ENCODE measurements at places on chromosomes 3 and 15.
A peak's percentile ranks its signal among the peaks of the same experiment; 100 is the strongest.

GRCh38 chr3:99561056-99561455, 77.3 kb upstream of the COL8A1 start:
- no peak for DNase-seq

- DNase-seq = peak; percentile 10
These were observed 69.7 kb downstream of the USF3 start for GRCh38 chr3:113626503-113627371.

- DNase-seq = no peak
These were observed 578 bp downstream of the LACTB start for GRCh38 chr15:63122002-63122875.

DNA sequence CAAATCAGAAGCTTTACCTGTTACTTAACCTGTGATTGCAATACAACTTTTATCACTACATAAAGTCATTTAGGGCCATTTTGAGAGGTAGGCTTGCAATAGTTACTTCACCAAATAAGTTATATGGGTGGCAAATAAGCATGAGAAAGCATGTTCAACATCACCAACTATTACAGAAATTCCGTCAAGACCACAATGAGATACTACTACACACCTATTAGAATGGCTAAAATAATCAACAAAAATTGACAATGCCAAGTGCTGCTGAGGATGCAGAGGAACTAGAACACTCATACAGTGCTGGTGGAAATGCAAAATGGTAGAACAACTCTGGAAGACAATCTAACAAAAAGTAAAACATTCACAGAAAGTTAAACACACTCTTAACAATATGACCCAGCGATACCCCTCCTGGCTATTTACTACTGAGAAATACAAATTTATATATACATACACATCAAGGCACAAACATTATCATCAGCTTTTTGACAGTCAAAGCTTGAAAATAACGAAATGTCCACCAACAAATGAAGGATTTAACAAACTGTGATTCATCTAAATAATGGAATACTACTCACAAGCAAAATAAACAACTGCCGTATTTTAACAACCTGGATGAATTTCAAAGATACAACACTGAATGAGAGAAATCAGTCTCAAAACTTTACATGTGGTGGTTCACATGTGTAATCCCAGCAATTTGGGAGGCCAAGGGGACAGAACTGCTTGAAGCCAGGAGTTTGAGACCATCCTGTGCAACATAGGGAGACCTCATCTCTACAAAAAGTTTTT, 82.9 kb downstream of the MYO9A start:
- no peak for DNase-seq

GRCh38 chr15:39860200-39860599, 59.9 kb downstream of the GPR176 start:
- no peak for DNase-seq

GRCh38 chr15:99105514-99106341, 848 bp downstream of the SYNM start:
- peak; percentile 9 for DNase-seq

DNA sequence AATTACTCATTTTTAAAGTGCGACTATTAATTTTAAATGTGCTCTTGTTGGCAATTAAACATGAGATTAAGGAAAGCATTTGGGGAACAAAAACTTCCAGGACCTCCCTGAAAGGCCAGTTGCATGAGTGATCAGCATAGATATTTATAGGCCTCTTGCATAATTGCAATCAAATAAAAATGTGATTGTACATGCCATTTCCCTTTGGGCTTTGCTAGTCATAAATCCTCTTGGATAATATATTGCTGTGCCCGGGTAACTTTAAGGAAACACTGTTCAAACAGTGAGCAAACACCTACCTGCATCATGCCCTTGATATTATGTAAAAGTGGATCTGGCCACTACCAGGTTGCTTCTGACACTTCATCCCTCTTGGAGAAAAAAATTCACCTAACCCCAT, 239.1 kb downstream of the MCTP2 start:
- no peak for DNase-seq

DNA sequence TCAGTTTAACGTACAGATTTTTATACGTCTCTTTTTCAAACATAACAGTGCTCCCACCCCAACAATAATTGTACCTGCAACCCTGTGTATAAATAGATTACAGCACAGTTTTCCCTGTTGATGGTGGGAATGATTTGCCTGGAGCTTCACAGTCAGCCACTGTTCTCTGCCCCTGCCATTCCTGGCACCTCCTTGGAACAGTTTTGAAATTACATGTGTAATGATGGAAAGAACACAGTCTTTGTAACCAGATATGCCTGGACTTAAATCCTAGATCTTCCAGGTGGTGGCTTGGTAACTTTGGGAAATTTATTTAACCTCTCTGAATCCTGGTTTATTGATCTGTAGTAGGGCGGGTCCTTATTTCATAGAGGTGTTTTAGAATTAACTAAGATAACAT, 27.0 kb downstream of the CRYBG3 start:
- no peak for DNase-seq

DNA sequence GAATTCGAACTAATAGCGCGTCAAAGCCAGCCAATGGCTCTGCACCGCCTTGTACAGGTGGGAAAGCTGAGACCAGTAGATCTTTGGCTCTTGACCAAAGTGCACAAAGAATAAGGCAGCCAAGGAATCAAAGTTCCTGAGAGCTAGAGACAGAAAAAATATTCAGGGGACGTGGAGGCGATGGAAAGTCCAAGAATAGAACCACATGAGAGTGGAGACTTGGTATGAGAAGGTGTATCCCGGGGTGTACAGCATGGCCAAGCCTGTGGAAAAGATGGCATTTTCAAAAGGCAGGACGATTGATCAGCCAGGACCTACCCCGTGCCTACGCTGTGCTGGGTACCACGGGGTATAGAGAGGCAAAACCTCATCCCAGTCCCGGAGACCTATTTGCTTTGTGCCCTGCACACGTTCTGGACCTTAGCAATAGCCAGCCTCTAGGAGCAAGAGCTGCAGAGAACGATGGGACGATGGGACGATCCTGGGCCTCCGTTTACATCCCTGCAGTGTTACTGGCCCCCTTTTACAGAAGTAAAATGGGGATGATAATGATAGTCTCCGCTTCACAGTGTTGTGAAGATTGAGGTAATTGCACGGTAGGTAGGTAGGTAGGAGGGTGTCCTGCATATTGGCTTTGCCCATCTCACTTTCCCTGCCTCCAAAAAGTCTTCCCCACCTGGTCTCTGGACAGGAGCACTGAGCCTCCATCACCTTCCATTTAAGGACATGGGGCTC, 583 bp upstream of the RBSN start:
- DNase-seq = no peak

DNA sequence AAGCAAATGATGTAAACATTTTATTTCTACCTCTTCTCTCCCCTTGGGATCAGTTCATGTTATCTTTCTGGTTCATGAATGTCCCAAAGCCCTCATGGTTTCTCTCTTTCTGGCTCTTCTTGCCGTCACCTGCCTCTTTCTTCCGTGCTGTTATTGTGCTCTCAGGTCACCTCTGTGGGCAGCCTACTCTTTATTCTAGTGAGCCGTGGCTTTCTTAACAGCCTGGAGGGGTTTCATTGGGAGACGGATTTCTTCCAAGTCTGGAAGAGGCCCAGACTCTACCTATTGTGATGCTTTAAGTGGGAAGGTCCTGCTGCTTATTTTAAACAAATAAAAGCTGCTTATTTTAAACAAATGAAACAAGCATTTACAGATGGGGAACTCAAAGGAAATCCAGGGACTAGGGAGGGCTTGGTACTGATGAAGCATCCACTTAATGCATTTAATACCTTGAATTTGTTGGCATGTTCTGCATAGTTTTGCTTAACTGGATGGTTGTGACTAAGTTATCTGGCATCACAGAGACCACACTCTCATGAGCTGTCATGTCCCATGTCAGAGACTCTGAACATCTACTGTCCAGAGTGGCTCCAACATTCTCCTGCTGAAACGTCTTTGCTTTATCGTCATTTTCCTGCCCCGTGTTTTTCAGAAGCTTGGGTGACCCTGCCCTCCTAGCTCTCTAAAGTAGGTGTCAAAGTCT, 443.3 kb downstream of the GABRG3 start:
- DNase-seq = no peak

DNA sequence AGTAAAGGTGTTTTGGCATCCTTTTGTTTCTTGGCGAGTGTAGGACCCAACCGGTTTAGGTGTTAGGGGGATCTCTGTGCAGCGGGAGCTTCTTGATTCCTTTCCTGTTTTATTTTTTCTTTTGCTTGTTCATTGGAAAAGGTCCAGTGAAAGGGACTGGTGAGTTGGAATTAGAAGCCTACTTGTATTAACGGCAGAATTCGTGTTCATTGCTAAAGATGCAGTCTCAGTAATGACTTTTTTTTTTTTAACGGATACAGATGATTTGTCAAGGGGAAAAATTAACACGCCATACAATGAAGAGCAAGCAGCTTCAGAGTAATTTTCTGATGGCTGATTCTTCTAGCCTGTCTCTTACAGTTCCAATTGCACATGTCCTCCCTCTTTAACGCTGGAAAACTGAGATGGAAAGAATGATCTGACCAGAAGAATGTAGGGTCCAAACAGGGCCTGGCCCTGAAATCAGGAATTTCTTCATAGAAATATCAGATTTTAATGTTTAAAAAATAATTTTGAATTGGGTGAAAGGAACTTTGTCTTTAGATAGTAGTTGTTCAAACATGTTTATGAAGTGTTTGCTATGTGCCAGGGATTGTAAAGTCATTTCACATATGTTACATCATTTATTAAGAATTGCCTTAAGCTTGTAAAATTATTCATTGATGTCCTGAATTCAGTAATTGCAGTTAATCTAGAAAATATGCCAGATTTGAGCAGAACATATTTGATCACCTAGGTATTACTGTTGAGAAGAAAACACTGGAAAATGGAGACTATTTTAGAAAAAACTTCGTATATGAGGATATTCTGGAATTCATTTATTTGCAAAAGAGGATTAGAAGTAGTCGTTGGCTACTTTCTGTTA, 1.4 kb downstream of the MAPK6 start:
- no peak for DNase-seq

DNA sequence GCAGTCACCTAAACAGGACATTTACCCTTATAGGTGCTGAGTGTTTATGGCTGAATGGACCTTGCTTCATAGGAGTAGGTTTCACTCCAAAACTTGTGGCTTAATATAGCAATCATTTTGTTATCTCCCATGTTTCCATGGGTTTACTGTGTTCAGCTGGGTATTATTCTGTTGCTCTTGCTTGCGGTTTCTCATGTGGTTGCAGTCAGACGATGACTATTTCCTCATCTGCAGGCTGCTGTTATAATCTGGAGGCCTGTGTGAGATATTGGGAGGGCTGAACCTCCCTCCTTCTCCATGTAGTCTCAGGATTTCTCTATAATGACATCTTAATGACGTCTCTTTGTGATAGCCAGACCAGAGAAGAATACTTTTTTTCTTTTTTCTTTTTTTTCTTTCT, 98.1 kb downstream of the ZPLD1 start:
- no peak for DNase-seq

GRCh38 chr3:150760431-150761200, 2.4 kb downstream of the SIAH2 start:
- DNase-seq = no peak
